Inflammatory macrophage treated with lipopolysaccharide for 1 hour (primary cell): ENCODE measurements at places on chromosomes 4 and X.

DNA sequence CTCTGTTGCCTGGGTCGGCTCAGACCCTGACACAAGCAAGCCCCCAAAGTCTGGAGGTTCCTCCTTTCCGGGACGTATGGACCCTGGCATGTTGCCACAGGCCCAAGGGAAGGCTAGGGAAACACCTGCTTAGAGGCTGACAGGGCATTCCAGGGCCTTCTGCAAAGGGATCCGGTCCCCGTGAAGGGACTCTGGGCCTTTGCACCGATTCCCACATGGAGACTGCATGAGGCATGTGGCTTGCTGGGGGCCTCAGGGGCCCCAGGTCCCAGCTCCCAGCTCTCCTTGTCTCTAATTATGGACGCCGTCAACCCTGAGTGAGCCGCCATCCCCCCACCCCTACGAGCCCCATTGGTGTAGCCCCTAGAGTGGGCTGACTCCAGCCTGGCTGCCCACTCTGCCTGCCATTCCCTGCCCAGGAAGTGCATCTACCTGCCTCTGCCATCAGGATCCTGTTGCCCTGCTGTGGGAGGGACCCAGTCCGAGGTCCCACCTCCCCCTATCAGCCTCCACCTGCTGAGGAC is 4.2 kb upstream of the RGS12 start:
- DNase-seq = no peak

- DNase-seq = peak; percentile 82
Observed at GRCh38 chrX:153414856-153415510, 3.7 kb downstream of the ZFP92 start.

GRCh38 chr4:184171011-184171410 is 46.7 kb downstream of the ENPP6 start:
- no peak for DNase-seq

DNA sequence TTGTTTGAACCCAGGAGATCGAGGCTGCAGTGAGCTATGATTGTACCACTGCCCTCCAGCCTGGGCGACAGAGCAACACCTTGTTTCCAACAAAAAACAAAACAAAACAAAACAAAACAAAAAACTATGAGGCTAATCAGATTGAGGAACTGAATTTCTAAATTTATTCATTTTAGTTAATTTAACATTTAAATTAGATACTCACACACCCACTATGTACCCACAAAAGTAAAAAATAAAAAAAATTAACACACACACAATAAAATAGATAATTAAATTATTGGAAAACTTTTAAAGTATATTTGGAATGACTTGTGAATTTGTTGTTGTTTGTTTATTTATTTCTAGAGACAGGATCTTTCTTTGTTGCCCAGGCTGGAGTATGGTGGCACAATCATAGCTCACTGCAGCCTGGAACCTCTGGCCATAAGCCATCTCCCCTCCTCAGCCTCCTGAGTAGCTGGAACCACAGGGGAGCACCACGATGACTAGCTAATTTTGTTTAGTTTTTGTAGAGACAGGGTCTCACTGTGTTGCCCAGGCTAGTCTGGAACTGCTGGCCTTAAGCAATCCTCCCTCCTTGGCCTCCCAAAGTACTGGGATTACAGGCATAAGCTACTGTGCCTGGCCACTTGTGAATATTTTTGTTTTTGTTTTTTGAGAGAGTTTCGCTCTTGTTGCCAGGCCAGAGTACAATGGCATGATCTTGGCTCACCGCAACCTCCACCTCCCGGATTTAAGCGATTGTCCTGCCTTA is 9.8 kb upstream of the ZNF157 start:
- no peak for DNase-seq

DNA sequence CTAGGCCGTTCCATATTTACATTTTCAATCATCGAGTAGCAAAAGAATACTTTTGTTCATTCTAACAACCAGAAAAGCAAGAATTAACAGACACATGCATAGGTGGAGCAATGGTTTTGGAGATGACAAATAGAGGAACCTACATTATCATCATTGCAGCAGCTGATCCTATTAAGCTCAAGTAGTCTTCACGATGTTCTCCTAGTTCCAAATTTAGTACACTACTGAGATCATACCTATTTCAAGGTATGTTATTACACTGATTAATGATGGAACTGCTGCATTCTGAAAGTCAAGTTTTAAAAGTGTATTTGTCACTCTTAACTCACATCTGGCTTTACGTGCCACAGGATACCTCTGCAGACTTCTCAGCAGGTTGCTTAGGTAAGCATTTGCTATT is 87.4 kb downstream of the ADGRA3 start:
- DNase-seq = no peak

DNA sequence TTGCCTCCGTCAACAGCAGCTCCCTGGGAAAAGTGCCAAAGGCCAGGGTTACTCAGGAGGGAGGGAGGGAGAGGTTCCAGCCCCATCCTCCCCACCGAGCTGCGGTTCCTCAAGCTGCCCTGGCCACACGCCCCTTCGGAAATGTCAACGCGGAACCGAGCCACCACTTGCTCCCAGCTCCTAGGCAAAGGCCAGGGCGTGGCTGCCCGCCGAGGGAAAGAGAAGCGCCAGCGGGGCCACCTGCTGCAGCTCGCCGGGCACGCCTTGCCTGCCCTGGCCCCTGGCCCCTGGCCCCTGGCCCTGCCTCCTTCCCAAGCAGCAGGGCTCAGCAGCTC is 15.3 kb downstream of the SLC6A8 start:
- DNase-seq = no peak

- DNase-seq = no peak
Observed at GRCh38 chrX:39318506-39319343, 517.5 kb downstream of the MID1IP1 start.

- DNase-seq = peak; percentile 54
Observed at GRCh38 chr4:11543706-11544105, 115.0 kb upstream of the HS3ST1 start.

DNA sequence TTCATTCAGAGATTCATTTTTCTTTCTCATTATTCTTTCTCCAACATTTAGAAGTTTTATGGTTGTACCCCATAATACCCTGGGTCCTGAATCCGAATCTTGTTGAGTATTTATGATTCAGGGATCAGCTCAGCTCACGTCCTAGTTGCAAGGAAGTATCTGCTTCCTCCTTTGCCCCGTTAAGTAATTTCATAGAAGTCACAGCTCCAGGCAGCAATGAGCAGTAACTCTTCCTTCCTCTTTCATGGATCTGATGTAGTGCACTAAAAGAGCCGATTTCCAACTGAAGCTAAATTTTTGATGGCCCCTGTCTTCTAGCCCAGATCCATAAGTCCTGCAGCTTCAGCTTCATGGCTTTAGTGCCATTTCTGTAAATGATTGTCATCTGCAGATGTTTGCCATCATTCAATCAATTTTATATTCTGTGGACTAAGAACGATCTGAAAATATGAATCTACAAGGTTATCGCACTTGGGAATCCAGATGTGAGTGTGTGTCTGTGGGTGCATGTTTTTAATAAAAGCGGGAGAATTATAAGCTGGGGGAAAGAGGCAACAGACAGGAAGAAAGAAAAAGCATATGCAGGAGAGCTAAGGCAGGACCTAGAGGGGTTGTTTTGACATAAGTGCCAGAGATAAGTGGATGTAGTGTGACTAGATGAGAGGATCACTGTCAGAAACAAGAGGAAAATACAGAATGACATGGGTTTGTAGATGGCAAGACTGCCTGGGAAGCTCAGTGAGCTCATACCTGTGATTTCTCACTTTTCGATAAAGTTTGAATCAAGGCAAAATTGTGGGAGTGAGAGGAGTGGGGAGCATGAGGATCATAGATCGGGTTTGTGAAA is 17.5 kb downstream of the VEGFD start:
- peak; percentile 35 for DNase-seq

GRCh38 chrX:36583674-36584073 is 424.5 kb upstream of the FAM47C start:
- DNase-seq = no peak

GRCh38 chr4:75107755-75108612 is 175.1 kb downstream of the PARM1 start:
- no peak for DNase-seq

- no peak for DNase-seq
Observed at GRCh38 chrX:150896632-150897031, 1.8 kb downstream of the CD99L2 start.

DNA sequence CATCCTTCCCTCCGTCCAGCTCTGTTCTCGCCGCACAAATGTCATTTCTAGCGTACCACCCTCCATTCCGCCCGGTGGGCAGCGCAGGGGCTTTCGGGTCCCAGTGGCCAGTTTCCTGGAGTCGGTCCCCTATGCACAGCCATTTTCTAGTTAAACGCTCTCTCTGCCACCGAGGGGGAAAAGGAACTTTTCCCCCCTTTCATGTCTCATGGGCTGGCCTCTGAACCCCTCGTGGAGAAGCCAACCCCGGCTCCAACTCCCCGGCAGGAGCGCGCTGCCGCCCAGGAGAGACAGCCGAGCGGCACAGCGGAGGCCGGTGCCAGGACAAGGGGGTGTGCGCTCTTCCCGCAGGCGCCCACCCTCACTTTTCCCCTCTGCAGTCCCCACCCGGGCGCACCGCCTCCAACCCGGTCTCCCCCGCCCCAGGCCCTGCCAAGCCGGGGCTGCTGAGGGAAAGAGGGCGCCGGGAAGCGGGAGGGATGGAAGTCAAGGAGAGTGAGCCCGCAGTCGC is 662 bp downstream of the APBB2 start:
- no peak for DNase-seq

- DNase-seq = no peak
Observed at GRCh38 chr4:99043346-99043745, 45.2 kb downstream of the ADH5 start.

GRCh38 chr4:172628263-172628662 is 540.3 kb upstream of the GALNT7 start:
- no peak for DNase-seq

DNA sequence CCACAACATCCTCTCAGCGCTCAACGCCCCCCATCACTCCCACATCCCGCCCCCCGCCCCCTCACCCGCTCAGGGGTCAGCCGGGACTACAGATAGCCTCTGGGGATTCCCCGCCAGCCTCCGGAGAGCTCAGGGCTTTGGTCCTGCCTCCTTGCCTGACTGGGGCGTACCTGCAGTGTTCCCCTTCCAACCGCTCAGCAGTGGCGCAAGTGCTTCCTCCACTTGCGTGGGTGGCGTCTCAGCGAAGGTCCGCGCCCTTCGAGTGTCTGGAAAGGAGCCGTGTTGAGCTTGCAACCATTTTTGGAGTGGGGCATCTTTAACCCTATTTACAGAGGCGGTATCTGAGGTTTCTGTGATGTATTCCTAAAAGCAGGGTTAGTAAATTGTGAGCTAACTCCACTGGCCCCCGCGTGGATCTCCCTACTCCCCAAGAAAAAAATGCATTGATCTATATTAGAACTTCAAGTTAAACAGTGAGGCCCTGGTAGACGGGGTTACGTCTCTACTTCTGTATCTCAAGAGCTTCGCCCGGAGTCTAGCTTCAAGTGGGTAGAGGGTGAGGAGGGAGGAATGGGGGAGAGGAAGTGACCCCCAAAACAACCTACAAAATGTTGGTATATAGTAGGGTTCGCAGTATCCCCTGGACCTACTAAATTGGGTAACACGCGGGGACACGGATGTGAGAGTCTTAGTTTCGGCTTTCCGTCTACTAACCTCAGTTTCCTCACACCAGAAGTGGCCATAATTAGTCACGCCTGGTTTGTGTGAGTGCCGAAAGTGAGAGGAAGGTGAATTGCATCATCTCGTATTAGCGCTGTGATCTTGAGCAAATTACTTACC is 16.1 kb downstream of the NKX3-2 start:
- DNase-seq = peak; percentile 24

GRCh38 chr4:169971456-169972015 is 54.7 kb downstream of the MFAP3L start:
- DNase-seq = no peak

GRCh38 chr4:94304365-94304971 is 38.2 kb downstream of the HPGDS start:
- peak; percentile 52 for DNase-seq

DNA sequence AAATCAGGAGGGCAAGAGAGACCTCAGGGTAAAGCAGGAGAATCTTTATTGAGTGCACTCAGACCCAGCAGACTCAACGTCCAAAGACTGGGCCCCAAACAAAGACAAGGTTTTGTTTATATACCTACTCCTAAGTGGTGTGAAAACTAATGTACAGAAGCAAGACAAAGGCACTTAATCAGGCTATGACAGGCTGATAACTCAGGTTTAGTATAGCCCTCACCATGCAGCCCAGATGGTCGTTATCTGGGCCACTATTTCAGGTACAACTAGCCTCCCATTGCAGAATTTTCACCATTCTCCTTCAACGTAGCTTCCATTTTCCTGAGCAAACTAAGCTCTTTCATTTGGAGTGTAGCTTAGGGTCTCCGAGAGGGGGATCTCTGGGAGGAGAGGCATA is 36.9 kb downstream of the SULT1E1 start:
- no peak for DNase-seq

GRCh38 chr4:44965435-44966095 is 239.2 kb upstream of the GNPDA2 start:
- DNase-seq = no peak

DNA sequence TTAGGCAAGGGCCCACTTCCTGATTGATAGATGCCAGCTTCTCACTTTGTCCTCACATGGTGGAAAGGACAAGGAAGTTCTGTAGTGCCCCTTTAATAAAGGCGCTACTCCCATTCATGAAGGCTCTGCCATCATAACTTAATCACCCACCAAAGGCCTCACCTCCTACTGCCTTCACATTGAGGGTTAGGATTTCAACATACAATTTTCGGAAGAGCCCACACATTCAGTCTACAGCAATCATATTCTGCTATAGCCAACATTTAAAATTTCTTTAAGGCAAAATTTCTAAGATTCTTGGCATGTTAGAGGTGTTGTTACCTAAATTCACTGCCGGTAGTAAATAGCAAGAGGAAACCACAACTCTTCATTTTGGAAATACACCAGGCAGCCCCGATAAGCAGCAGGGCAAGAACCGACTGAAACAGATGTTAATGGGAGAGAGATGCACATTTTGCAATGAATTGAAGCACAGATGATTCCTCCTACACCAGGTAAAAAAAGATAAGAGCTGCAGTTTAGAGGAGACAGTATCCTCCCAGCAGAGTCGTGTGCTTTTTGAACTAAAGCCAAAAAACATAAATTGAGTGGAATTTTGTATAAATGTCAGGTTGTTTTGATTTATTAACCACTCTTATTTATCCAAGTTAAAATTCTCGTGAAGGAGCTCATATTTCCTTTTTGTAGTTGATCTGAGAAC is 594.9 kb downstream of the KCTD8 start:
- DNase-seq = no peak

- DNase-seq = no peak
Observed at GRCh38 chr4:6781561-6781960, 966 bp upstream of the KIAA0232 start.

DNA sequence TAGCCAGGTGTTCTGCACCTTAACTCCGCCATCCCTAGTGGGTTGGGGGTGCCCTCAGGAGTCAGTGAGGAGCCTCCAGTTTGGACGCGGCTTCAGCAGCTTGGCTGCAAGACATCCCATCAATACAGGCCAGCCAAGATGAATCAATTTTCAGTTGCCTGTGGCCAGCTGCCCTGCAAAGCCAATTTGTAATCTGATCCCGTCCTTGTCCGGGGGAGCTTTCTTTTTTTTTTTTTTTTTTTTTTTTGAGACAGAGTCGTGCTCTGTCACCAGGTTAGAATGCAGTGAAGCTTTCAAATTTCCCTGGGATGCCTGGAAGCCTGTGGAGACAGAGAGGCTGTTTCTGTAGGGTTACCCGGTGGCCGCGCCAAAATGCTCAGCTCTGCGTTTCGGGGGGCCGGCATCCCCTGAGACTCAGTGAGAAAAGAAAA is 192.5 kb downstream of the ASMT start:
- DNase-seq = no peak

GRCh38 chr4:118141240-118141639 is 107.0 kb downstream of the NDST3 start:
- no peak for DNase-seq
